ENCODE measurements at places on chromosomes 5 and 9.

- no peak for DNase-seq
Measured at GRCh38 chr9:116075191-116075590, 78.4 kb upstream of the PAPPA start.

DNA sequence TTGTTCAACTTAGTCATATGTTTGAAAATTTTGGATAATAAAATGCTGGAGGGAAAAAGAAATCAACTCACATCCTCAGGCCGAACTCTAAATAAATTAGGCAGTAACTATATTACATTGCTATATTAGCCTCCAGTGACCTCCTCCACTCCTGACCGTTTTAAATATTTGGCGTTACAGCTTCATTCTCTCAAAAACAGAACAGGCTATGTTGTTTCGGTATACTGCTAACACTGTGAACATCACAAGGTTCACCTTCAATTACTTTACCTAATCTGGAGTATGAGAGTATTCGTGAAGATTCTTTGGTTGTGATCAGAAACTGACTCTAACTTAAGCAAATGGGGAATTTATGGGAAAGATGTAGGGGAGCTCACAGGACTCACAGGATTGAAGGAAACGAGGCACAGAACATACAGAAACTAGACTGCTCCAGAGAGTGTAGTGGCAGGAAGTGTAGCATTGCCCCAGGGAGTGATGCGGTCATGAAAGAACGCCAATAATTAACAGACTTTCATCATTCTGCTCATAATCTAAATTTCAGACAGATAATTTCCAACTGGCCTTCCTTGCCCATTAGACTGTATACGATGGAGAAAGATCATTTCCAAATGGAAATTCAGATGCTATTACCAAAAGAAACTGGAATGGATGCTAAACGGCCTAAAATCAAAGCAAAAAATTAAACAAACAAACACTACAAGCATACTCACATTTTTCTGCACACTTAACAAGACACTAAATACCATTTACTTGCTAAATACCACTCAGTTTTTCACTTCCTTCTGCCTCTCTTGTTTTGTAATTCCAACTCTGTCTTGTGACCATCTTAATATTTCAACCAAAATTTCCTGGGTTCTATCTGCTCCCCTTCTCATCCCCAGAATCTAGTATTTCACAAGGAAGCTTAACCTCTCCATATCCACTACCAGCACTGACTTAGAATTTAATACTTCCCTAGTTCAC lies 110.1 kb upstream of the LPAR1 start:
- no peak for DNase-seq

GRCh38 chr5:130871346-130872086 lies 293.5 kb downstream of the HINT1 start:
- peak; percentile 47 for DNase-seq

DNA sequence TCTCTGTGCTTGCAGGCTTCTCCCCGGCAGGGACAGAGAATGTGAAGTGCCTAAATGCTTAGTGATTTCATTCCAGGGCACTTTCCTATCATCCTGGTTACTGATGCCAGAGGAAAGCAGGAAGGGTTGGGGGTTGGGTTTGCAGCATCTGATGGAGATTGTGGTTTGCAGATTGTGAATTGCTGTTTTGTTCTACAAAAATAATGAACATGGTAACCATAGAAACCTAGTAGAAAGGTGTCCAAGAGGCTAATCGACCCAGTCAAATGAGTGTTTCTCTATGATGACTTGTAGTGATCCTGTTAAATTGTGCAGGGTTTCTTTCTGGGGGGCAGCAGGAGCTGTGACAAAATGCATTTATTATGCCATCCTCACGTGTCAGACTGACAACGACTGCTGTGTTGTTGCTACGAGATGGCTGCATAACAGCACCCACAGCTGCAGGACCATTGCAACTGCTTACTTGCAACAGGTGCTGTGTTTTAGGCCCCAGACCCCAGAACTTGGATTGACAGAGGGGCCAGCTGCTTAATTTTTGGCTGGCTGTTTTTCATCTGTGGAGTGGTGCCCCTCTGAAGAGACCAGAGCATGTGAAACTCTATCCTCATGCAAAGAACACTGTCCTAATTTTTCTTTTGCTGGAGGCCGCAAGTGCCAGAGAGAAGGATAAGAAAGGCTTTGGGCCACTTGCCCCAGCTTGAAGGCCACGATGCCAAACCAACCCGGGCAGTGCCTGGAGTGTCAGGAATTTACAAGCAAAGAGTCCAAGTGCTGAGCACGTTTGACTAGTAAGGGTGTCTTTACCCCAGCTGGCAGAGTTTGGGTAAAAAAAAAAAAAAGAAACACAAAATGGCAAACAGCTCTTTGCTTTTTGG lies 397.8 kb downstream of the GADD45G start:
- no peak for DNase-seq

- no peak for DNase-seq
Measured at GRCh38 chr5:129903466-129904101, 681 bp upstream of the CHSY3 start.

DNA sequence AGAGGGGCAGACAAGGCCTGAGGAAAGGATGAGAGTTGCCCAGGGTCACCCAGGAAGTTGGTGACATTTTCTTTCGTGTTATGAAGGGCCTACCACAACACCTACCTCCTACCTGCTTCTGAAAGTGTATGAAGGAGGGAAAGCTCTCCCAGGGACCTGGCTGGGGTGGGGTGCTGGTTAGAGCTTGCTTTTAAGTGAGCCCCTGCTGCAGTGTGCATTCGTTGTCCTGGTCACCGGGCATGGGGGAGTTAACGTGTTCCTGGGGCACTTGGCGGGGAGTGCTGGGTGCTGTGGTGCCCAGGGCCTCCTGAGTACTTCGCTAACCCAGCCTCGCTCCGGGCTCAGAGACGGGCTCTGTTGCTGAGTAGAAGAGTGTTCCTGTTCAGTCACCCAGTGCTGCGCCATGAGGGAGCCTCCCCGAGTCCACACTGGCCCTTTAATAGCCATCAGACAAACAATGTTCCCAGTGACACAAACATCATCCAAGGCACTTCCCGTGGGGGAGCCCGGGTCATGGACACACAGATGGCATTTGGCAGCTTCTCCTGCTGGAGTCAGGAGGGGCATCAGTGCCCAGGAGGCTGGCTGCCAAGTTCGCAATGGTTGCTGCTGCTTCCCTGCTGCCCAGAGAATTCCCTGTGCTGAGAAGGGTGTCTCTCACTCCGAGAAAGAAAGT lies 85.7 kb downstream of the AMBP start:
- DNase-seq, result no peak

- DNase-seq, result no peak
Measured at GRCh38 chr5:135028791-135029476, 5.1 kb downstream of the PITX1 start.

DNA sequence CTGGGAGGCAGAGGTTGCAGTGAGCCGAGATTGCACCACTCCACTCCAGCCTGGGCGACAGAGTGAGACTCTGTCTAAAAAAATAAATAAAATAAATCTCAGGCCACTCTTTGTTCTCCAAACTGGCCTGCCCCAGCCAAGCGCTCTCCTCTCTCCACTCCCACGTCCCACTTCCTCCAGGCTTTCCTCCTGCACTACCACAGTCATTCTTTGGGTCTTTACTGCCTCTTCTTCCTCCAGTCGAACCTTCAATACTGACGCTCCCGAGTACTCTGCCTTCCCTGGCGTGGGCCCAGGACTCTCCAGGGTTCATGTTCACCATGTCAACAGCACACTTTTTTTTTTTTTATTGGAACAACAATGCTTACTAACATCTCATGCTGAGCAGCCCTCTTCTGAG lies 23.9 kb downstream of the RNF130 start:
- DNase-seq, result no peak

DNA sequence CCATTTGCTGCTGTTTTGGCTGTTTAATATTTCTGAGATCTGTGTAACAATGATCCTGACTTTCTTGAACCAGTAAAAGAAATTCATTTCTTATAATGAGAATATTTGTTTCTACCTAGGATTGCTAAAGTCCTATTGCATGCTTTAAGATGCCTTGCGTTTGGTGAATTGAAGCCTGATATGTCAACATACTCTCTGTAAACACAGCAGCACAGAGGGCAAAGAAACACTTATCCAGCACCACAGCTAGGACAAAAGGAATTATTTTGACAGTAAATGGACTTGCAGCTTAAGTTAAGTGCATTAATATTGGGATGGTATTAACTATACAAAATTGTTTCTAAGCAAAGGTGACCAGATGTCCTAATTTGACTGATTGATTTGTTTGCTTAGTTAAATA lies 2031.2 kb upstream of the CDH6 start:
- no peak for DNase-seq

GRCh38 chr5:99590806-99591205 lies 662.0 kb upstream of the CHD1 start:
- DNase-seq, result no peak

DNA sequence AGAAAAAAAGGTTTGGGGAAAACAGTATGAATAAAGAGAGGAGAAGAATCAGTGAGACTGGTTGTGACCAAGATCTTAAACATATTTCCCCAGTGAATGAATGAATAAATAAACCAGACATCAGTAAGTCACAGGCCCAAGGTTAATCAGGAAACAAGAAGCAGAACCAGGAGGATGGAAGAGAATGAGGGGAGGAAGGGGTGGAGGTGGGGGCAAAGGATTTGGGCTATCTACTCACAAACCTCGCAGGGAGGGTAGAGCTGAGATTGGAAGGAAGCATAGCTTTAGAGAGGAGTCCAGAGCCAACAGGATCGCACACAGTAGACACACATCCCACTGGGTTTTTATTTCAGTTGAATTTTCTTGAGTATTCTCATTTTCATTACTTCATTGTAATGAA lies 47.7 kb upstream of the RICTOR start:
- DNase-seq, result no peak

DNA sequence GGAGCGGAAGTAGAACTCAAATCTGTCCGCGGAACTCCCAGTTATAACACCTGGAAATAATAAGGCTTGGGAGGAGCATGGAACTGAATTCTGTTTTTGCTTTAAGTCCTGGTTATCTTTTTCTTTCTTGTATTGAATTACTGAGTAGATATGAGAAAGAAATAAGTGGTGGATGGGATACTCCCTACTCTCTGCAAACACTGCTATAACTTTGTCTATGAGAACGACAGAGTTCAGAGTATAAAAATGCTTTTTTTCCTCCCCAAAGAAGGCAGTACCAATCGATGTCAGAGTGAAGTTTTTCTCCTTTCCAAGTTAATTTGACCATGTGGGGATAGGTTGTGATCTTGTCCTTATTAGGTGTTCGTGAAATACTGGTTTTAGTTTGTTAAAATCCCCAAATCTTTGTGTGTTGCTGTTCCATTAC lies 1.2 kb downstream of the RIC1 start:
- no peak for DNase-seq

DNA sequence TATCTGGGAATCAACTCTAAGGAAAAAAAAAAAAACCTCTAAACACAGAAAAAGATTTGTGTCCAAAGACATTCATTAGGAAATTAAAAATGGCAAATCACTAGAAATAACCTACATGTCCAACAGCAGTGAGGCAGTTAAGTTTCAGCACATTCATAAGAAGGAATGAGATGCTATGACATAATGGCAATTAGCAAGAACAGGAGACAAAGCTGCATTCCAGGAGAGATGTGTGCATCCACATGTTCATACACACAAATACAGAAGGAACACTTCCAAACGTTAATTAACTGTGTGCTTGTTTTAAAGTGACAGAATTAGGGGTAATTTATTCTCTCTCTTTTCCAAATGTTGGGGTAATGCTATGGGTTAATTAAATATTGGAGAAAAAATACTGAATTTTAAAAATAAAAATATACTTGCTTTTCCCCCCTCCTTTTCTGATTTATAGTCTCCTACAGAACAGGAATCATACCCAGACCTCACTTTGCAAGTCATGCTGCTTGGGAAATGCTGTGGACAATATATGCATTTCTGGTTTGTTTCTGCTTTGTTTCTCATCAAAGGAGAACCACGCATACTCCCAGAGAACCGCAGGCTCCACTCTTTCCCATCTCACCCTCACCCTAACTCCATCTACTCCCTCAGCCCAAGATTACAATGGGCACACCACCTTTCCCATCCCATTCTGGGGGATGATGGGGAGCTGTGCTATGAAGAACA lies 114.1 kb downstream of the CDK5RAP2 start:
- no peak for DNase-seq

GRCh38 chr9:90641884-90642487 lies 638 bp downstream of the DIRAS2 start:
- DNase-seq, result no peak

DNA sequence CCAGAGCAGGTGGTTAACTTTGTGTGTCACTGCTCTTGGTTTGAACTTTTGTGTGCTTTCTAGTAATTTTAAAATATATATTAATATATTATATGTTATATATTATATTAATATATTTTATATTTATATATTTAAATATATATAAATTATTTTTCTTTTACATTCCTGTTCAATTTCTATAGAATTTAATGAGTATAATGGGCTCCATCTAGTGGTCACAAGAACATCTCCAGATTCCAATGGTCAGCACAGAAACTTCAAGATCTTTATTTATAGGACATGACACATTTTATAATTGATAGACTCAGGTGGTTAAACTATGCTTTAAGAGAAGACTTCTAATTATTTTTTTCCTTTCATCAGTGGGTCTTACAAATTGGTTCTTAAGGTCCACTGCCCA lies 39.1 kb downstream of the COL23A1 start:
- DNase-seq, result no peak

DNA sequence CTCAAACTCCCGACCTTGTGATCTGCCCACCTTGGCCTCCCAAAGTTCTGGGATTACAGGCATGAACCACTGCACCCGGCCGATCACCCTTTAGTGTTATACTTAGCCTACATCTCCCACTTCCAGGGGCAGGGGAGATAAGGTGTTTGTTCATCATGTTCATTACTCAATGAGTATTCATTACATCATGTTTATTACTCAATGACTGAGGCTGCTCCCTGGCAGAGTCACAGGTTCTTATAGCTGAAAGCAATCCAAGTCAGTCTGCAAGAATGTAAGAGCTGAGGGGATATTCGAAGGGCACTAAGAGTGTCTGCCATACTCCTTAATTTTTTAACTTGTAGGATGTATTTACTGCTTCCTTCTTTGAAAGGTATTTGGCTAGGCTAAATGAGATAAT lies 214.2 kb downstream of the SPATA31D1 start:
- DNase-seq, result no peak

DNA sequence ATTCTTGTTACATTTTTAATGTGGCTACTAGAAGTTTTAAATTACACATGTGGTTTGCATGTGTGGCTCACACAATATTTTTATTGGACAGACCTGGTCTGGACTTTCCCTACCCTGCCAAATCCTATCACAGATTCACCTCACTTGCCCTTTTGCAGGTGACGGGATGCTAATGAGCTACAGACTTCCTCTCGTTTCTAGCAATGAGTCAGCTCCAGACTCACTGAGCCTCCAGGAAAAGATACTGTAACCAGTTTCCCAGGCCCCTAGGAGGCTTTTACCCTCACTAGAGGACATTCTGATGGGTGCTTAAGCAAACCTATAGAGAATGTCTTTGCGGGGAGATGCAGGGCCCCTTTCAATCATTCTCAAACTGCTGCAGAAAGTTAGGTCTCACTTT lies 135.4 kb downstream of the WDR41 start:
- peak; percentile 37 for DNase-seq

- DNase-seq, result no peak
Measured at GRCh38 chr9:15738011-15738410, 185.2 kb downstream of the CCDC171 start.

DNA sequence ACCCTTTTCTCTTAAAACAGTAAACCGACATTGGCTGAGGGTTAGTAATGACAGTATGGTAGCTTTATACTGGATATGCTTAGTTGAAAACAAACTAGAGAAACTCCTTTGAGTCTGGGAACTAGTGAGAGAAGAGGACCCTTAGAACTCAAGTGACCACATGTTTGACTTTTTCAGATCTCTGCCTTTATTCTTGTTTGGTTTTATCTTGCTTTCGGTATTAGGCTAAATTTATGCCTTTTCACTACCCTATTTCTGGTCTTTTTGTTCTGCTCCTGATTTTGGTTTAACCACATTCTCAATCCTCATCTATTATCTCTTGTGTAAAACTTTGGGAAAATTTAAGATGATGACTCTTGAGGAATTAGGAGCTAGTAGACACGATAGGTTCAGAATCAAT lies 11.0 kb downstream of the SNAPC3 start:
- DNase-seq, result no peak

All from activated CD4-positive, alpha-beta T cell treated with anti-CD3 and anti-CD28 coated beads, Interleukin-2, amount 50 U/mL, for 48 hours (primary cell).